Chondrocyte (in vitro differentiated cells): ENCODE measurements at places on chromosomes 11 and 22.

- no peak for DNase-seq
Measured at GRCh38 chr22:49963647-49964026, 3.1 kb downstream of the PIM3 start.

DNA sequence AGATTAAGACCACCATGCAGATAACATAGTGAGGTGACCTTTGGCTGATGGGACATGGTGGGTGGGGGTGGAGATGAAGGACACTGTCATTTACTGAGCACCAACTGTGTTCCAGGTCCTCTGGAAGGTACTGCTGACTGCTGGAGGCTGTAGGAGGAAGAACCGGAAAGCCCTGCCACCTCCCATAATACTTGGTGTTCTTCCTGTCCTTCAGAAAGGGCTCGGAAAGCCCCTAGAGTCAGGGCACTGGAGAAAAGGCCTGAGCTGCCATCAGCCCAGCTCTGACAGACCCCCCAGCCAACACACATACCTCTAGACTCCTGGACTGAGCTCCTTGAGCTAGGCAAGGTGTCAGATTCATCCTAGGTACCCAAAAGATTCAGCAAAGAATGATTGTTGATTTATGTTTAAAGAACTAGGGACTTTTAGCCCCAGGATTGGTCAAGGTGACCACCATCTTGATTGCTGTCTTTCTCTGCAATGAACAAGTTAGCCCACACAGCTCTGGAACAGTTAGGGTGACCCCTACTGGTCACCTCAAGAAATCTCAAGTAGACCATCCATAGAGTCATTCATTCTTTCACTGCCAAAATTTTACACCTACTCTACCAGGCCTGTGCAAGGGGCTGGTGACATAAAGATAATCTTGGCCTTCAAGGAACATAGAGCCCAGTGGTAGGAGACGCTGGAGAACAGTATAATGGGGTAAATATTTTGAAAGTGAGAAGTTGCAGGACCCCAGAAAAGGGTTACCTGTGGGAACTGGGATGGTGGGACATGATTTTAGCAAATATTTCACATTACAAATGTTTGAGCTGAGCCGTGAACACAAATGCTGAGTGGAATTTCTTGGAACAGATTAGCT lies 39.4 kb downstream of the IRAG1 start:
- DNase-seq, result no peak

- no peak for DNase-seq
Measured at GRCh38 chr11:61404641-61405040, 12.3 kb downstream of the TMEM216 start.

- no peak for DNase-seq
Measured at GRCh38 chr22:38728871-38729796, 23.4 kb downstream of the GTPBP1 start.

DNA sequence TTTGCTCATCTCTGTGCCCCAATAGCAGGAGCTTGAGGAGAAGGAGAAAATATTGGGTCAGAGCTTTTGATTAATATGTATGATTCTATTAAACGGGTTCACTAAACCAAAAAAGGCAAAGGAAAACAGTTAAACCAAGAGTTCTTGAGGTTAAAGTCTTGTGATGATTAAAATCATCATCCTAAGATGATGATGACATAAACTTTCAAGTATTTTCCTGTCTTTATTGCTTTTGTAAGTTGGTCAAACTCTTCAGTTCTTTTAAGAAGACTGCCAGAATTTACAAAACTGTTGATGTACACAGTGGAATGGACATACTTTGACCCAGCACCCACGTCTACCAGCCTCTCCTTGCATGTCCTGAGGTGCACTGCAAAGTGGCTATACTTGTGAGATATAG lies 41.0 kb downstream of the FDX1 start:
- no peak for DNase-seq

- DNase-seq, result no peak
Measured at GRCh38 chr11:19656140-19656541, 56.5 kb upstream of the NAV2 start.

GRCh38 chr11:11117730-11118129 lies 235.3 kb downstream of the CSNK2A3 start:
- no peak for DNase-seq

DNA sequence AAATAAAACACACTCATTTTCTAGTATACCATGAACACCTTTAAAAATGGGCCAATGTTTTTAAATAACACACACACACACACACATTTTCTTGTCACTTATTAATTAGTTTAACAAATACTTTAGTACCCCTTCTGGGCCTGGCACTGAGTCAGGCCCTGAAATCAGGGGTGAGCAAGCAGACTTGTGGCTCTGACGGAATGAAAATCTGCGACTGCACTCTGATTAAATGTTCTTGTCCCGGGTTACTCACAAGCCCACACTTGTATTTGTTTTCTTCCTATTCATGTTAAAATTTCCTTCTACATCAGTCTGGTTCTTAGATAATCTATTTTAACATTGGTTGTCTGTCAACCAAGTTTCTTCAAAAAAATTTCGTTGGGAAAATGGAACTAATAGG lies 43.0 kb upstream of the PDGFD start:
- no peak for DNase-seq
